PC-9 (cell line): ENCODE measurements at places on chromosomes 11 and 22. TPM values are rescaled to one million over a fixed set of nuclear protein-coding genes. Genes with fewer than 3 reads are reported as not detected.
A peak's percentile ranks its signal among the peaks of the same experiment; 100 is the strongest.

DNA sequence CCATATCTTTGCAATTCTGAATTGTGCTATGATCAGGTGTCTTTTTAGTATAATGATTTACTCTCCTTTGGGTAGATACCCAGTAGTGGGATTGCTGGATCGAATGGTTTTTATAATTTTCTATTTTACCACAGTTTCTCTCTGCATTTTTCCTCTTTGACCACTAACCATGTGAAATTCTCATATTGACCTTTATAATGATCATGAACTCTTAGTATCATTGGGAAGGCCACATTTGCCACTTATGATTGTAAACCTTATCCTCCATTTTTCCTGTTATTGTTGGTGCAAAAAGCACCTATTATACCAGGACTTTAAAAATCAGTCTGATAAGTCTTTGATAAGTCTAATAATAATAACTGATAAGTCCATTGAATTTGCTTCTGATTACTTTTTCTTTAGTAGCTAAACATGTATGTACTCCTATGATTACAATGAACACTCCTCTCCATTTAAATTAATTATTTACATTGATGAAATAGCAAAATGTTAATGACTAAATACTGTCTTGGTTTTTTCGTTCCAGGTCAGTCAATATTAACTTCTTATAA, 9.6 kb downstream of the NEAT1 start:
- no peaks in the 10 kb centered on the region for H3K27me3 ChIP-seq
- H3K27ac ChIP-seq, result peak overlapping the region; percentile 24
- no peak for DNase-seq
- H3K36me3 ChIP-seq, result peaks cover 65% of the 10 kb centered on the region
- H3K4me1 ChIP-seq, result peaks cover 44% of the 10 kb centered on the region

DNA sequence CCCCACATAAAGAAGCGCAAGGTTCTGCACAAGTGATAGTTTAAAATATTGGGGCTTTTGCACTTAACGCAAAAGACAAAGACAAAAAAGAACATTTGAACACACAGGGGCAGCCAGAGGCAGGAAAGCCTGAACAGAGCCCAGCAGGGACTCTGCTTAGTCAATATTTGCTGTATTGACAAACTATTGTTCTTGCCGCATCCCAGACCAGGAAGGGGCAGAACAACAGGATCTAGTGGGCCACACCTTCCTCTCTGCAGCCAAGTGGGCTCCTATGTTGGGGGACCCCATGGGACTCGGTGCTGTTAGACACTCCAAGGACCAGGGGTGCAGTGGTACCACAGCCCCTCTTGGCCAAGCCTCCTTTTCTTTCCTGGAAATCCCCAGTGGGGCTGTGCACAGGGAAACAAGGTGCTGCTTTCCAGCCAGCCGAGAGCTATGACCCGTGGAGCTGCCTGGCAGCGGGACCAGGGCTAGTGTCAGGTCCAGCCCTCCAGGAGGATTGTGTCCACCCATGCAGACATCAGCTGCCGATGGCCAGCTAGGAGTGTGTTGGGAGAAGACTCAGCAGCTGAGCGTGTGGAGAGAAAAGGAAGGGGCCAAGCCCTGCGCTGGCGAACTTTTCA, 43.3 kb upstream of the ANO1 start:
- H3K27me3 ChIP-seq, result no peaks in the 10 kb centered on the region
- no peak overlapping the region for H3K4me3 ChIP-seq
- no peak for DNase-seq
- H3K36me3 ChIP-seq, result no peaks in the 10 kb centered on the region

GRCh38 chr11:124961972-124962609, 8.1 kb downstream of the CCDC15 start:
- H3K4me3 ChIP-seq, result no peak overlapping the region
- H3K27me3 ChIP-seq, result no peaks in the 10 kb centered on the region
- H3K36me3 ChIP-seq, result no peaks in the 10 kb centered on the region
- no peak overlapping the region for H3K27ac ChIP-seq
- peak; percentile 3 for DNase-seq
- no peaks in the 10 kb centered on the region for H3K4me1 ChIP-seq

- H3K4me1 ChIP-seq, result peaks cover 8% of the 10 kb centered on the region; the same call in 1 of the 2 replicates
- no peak overlapping the region for H3K4me3 ChIP-seq
- no peak overlapping the region for H3K27ac ChIP-seq
- DNase-seq, result no peak
- H3K36me3 ChIP-seq, result no peaks in the 10 kb centered on the region
- no peaks in the 10 kb centered on the region for H3K27me3 ChIP-seq
Measured at GRCh38 chr11:6402561-6402981, 12.3 kb downstream of the SMPD1 start.

Gene FGF3
- total RNA-seq, result not detected in 2 replicates

Gene CXCR5
- not detected in 2 replicates for total RNA-seq

Gene GPHA2
- 1.0 and 2.1 TPM in 2 replicates for total RNA-seq
